ENCODE measurements at places on chromosomes 11 and 22. TPM values are rescaled to one million over a fixed set of nuclear protein-coding genes. Genes with fewer than 3 reads are reported as not detected.

DNA sequence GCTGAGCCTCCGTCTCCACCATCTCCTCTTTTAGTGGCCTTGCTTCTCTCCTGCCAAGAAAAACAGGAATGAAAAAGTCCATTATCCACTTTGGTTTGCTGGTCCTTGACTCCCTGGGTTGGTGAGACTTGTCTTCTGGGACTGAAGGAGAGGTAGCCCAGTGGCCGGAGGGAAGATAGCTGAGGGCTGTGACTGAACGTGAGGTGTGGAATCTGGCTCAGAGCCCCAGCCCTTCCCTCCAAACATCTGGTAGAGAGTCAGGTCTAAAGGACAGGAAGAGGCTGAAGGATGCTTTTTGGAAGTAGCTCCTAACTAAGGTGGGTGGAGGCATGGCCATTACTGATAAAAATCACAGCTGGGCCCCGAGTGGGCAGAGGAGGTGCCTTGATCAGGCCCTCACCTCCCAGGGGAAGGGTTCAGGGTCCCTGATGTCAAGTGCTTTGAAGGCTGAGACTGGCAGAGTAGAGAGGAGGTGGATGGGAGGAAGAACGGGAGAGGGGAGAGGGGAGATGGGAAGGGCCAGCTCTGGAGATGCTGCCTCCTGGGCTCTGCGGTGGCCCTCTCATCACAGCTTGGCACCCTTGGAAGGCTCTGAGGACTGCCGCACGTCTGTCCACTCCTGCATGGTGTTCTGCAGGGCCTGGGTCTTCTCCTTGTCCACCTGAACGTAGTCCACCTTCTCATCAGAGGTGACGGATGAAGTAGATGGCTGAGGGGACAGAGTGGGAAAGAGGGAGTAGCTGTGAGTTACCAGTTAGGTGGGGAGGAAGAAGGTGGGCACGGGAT, 30.2 kb downstream of the USP35 start:
- H3K27me3 ChIP-seq, result no peaks in the 10 kb centered on the region
- H3K36me3 ChIP-seq, result peaks cover 45% of the 10 kb centered on the region
- H3K4me1 ChIP-seq, result no peaks in the 10 kb centered on the region

DNA sequence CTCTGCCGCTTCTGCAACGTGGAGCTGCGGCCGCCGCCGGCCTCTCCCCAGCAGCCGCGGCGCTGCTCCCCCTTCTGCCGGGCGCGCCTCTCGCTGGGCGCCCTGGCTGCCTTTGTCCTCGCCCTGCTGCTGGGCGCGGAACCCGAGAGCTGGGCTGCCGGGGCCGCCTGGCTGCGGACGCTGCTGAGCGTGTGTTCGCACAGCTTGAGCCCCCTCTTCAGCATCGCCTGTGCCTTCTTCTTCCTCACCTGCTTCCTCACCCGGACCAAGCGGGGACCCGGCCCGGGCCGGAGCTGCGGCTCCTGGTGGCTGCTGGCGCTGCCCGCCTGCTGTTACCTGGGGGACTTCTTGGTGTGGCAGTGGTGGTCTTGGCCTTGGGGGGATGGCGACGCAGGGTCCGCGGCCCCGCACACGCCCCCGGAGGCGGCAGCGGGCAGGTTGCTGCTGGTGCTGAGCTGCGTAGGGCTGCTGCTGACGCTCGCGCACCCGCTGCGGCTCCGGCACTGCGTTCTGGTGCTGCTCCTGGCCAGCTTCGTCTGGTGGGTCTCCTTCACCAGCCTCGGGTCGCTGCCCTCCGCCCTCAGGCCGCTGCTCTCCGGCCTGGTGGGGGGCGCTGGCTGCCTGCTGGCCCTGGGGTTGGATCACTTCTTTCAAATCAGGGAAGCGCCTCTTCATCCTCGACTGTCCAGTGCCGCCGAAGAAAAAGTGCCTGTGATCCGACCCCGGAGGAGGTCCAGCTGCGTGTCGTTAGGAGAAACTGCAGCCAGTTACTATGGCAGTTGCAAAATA, 816 bp downstream of the PDE3B start:
- DNase-seq, result peak; percentile 81
- H3K4me1 ChIP-seq, result peaks cover 27% of the 10 kb centered on the region
- peak overlapping the region; percentile 79 for H3K4me3 ChIP-seq
- no peaks in the 10 kb centered on the region for H3K36me3 ChIP-seq
- no peaks in the 10 kb centered on the region for H3K27me3 ChIP-seq
- H3K27ac ChIP-seq, result peak overlapping the region; percentile 86

- H3K4me3 ChIP-seq, result no peak overlapping the region
- H3K27me3 ChIP-seq, result no peaks in the 10 kb centered on the region
- H3K27ac ChIP-seq, result no peak overlapping the region
Measured at GRCh38 chr11:83467837-83468236, 181.7 kb upstream of the CCDC90B start.

GRCh38 chr11:15112131-15112541, 2.6 kb upstream of the INSC start:
- H3K27ac ChIP-seq, result no peak overlapping the region
- H3K36me3 ChIP-seq, result no peaks in the 10 kb centered on the region
- DNase-seq, result no peak
- H3K27me3 ChIP-seq, result peaks cover 13% of the 10 kb centered on the region
- H3K4me1 ChIP-seq, result peaks cover 18% of the 10 kb centered on the region
- no peak overlapping the region for H3K4me3 ChIP-seq

DNA sequence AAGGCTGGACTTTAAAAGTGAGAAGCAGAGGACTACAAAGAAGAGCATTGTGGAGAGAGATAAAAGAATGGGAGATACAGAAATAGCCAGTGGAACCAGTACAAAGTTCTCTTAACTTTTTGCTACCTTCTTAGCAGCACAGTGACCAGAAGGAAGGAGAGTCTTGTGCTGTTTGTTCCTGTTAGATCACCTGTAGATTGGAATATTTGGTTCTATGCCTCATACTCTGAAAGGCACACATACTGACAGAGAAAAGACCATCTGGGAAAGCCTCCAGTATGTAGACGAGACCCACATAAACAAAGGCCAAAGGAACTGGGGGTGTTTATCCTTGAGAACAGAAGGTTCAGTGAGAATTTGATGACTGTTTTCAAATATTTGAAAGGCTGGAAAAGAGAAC, 18.7 kb downstream of the RNF141 start:
- H3K27ac ChIP-seq, result peak overlapping the region; percentile 9
- H3K27me3 ChIP-seq, result no peaks in the 10 kb centered on the region
- no peak overlapping the region for H3K4me3 ChIP-seq
- DNase-seq, result no peak

GRCh38 chr22:33844273-33844672, 76.0 kb downstream of the LARGE1 start:
- no peaks in the 10 kb centered on the region for H3K27me3 ChIP-seq
- no peak overlapping the region for H3K4me3 ChIP-seq
- H3K4me1 ChIP-seq, result no peaks in the 10 kb centered on the region
- no peak for DNase-seq

GRCh38 chr22:28142361-28142961, 223.4 kb upstream of the PITPNB start:
- H3K36me3 ChIP-seq, result no peaks in the 10 kb centered on the region
- no peaks in the 10 kb centered on the region for H3K27me3 ChIP-seq
- H3K4me1 ChIP-seq, result peaks cover 62% of the 10 kb centered on the region
- DNase-seq, result peak; percentile 54

DNA sequence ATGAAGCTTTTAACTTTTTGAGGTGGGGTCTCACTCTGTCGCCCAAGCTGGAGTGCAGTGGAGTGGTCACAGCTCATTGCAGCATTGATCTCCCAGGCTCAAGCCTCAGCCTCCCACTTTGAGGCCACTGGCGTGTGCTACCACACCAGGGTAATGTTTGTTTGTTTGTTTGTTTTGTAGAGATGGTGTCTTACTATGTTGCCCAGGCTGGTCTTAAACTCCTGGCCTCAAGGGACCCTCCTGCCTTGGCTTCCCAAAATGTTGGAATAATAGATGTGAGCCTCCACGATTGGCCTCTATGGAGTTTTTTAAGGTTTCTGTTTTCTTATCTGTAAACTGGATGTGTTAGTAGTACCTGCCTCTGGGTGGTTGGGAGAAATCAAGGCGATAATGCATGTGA, 41.4 kb downstream of the MED15 start:
- no peaks in the 10 kb centered on the region for H3K27me3 ChIP-seq
- no peak for DNase-seq
- H3K4me3 ChIP-seq, result no peak overlapping the region
- peaks cover 41% of the 10 kb centered on the region for H3K36me3 ChIP-seq
- peak overlapping the region; percentile 88 for H3K27ac ChIP-seq
- peaks cover 58% of the 10 kb centered on the region for H3K4me1 ChIP-seq

GRCh38 chr11:65428578-65429067, 6.0 kb downstream of the NEAT1 start:
- peak overlapping the region; percentile 91 for H3K4me3 ChIP-seq
- peak; percentile 51 for DNase-seq
- H3K36me3 ChIP-seq, result peaks cover 46% of the 10 kb centered on the region
- peak overlapping the region; percentile 88 for H3K27ac ChIP-seq

PATE2 gene
- total RNA-seq, result not detected

KCNE3 gene
- total RNA-seq, result 35.1 TPM

ADAMTS15 gene
- 2.2 TPM for total RNA-seq

OR5I1 gene
- total RNA-seq, result not detected

LYVE1 gene
- total RNA-seq, result 5.2 TPM
